ENCODE measurements at places on chromosomes 11 and 22.

DNA sequence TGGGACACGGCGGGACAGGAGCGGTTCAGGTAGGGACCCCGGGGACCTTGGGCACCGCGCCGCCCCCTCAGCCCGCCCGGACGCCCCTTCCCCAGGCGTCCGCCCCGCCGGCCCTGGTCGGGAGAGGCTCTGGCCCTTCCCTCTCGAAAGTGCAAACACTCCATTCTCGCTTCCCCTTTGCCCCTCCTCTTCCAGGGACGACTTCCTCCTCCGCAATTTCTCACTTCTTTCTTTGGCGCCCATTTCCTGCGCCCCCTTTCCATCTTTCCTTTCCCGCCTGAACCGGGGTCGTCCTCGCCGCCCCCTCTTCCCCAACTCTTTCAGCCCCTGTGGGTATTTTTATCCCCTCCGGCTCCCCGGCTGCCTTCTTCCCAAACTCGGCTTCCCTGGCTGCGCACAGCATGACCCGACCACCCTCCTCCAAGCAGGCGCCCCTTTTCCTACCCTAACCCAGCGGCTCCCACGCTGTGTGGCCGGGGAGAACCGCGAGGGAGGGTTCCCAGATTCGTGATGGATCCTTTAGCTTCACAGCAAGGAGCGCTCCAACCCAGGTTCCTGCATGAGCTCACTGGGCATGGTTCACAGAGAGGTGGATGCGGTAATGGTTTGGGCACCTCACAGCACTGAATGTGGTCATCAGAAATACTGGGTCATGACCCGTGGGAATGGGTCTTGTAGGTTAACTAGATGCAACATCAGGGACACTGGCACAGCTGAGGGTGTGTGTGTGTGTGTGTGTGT, 689 bp downstream of the RAB39A start:
- no peak for DNase-seq

DNA sequence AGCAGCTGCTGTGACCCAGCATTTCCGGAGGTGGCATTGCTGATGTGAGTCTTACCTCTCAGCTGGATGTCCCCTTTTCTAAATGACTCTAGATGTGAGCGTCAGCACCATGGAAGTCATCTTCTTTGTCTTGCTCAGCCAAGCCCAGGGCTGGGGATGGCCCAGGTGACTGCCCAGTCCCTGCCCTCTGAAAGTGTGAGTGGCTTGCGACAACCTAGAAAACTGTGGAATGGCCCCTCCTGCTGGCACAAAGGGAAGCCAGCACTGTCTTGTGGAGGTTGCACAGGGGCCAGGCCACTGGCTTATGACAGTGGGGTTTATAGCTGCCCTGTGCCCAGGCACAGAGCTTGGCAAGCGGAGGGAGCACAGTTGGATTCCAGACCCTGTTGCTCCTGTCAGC, 6.2 kb downstream of the TUB start:
- DNase-seq = no peak

DNA sequence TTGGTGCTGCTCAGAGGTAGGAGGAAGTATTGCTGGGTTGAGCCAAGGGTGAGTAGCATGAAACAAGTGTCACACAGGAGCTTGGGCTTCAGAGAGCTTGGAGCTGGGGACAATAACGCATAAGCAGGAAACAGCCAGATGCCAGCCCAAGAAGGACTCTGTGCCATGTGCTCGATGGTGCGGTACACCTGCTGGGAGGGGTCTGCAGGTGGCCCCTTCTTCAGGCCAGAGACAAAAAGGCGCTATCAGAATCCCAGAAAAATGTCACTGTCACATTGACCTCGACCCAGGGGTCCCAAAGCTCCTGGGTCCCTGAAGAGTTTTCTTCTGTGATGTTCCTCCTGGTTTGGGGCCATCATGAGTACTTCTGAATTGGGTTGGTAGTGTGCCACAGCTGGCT, 244.4 kb downstream of the TBC1D22A start:
- DNase-seq = no peak

- DNase-seq = no peak
Measured at GRCh38 chr11:66864924-66865697, 8.2 kb downstream of the LRFN4 start.

DNA sequence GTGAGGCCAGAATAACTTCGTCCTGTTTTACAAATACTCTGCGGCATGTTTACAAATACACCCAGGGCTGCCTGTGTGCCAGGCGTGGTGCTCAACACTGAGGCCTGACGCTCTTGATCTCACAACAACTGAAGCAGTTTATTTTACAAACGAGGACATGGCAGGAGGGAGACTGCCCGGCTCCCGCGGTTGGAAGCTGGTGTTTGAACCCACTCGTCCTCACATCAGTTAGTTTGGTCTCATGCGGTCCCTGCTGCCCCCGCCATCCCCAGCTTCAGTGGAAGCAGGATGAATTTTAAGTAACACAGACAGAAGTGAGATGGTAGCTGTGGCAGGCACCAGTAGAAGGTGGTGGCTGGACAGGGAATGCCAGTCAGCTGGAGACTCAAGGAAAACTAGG, 16.4 kb downstream of the KIAA0930 start:
- DNase-seq = no peak

DNA sequence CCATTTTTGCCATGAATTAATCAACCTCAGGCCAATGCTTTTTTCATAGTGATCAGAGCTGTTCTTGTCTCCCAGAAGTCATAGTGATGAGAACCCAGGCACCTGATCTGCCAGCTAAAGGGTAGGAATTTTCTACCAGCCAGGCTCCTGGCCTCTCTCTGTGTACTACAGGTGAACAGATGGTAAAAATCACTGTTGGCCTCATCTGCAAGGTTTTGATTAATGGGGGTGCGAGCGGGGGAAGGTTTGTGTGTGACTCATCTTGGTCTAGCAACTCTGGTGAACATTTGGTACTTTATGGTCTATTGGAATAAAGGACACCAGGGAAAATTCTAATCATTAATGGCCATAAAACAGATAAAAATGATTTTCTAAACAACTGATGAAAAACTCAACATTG, 14.4 kb upstream of the APOL4 start:
- no peak for DNase-seq

Measured in forelimb muscle (tissue), 1 donor.